ENCODE measurements at places on chromosomes 5 and 9.

- no peak for DNase-seq
These were observed 554.8 kb upstream of the MEF2C start for GRCh38 chr5:89437450-89438435.

- DNase-seq = no peak
These were observed 51.4 kb downstream of the EBF1 start for GRCh38 chr5:159048298-159048697.

GRCh38 chr5:155307229-155307628 is 293.7 kb downstream of the KIF4B start:
- no peak for DNase-seq

- DNase-seq = no peak
These were observed 63.1 kb downstream of the TRPM6 start for GRCh38 chr9:74824654-74825053.

GRCh38 chr9:115015018-115015635 is 84.7 kb upstream of the TNFSF8 start:
- DNase-seq = no peak

DNA sequence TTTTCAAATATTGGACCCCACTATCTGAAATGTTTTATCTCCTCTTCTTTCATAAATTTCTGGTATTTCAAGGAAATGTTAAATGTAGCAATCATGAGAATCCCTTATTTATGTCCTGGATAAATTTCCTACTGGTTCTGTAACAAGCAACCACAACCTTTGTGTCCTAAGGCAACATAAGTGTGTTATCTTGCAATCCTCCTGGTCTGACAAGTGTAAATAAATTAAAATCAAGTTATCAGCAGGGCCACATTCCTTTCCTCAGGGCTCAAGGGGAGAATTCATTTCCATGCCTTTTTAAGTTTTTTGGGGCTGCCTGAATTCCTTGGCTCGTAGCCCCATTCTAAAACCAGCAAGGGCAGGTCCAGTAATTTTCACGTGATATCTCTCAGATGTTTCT is 83.2 kb downstream of the CDH9 start:
- DNase-seq = no peak

- no peak for DNase-seq
These were observed 156.1 kb upstream of the ANKRD55 start for GRCh38 chr5:56389261-56389660.

DNA sequence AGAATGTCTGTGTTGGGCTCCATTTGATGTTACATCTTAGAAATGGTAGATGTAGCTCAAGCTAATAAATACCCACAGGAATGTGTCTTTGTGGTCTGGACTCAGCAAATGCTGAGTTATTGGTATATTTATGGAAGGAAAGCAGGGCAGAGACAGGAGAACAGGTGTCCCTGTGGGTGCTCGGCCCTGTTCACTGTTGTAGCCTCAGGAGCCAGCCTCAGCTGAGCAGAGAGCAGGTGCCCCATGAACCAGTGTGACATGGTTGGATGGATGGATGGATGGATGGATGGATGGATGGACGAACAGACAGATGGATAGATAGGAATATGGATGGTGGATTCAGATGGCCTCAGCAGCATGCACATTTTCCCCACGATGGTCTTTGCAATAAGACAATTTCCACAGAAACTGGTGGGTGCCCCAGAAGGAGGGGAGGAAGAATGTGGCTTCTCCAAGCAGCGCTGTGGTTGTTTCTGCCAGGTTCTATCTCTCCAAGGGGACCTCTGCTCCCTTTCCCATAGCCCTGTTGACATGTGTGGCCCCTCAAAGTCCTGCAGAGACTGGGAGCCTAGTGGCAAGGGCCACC is 8.2 kb upstream of the IRF1 start:
- no peak for DNase-seq

- DNase-seq = no peak
These were observed 30.5 kb downstream of the DYNC2I2 start for GRCh38 chr9:128626181-128626580.

GRCh38 chr5:118310401-118310800 is 677.9 kb downstream of the DTWD2 start:
- DNase-seq = no peak
